Pulmonary artery endothelial cell (primary cell): ENCODE measurements at places on chromosomes 13 and 19. TPM values are rescaled to one million over a fixed set of nuclear protein-coding genes. Genes with fewer than 3 reads are reported as not detected.

Gene IZUMO2
- total RNA-seq = not detected in 2 replicates

Gene CD22
- 0.60 TPM in 1 of 2 replicates, not detected in the other for total RNA-seq

Gene THAP8
- 0.92 and 1.0 TPM in 2 replicates for total RNA-seq

Gene CCDC8
- 0.07 and 0.25 TPM in 2 replicates for total RNA-seq

Gene ZNF302
- 10.2 and 15.1 TPM in 2 replicates for total RNA-seq

Gene ARHGAP45
- 10.2 and 20.2 TPM in 2 replicates for total RNA-seq

Gene PRSS57
- total RNA-seq = 0.07 TPM in 1 of 2 replicates, not detected in the other

Gene WDR88
- 0.14 TPM in 1 of 2 replicates, not detected in the other for total RNA-seq

Gene THSD8
- 0.13 TPM in 1 of 2 replicates, not detected in the other for total RNA-seq

Gene LILRB3
- not detected in 2 replicates for total RNA-seq

Gene ANGPTL8
- total RNA-seq = not detected in 2 replicates

Gene CLDND2
- total RNA-seq = not detected in 2 replicates

Gene TTC9B
- not detected in 2 replicates for total RNA-seq

Gene INSL3
- total RNA-seq = not detected in 2 replicates

Gene PLPPR3
- 0.07 and 0.33 TPM in 2 replicates for total RNA-seq

Gene SGTA
- total RNA-seq = 49.1 and 55.0 TPM in 2 replicates

Gene SIGLEC9
- total RNA-seq = not detected in 2 replicates

Gene ZNF530
- total RNA-seq = 5.0 and 5.7 TPM in 2 replicates

Gene FCER2
- total RNA-seq = not detected in 2 replicates

Gene GPC5
- total RNA-seq = 0.07 TPM in 1 of 2 replicates, not detected in the other

Gene KLK13
- total RNA-seq = not detected in 2 replicates

Gene IZUMO1
- 0.28 and 0.33 TPM in 2 replicates for total RNA-seq
